ENCODE measurements at places on chromosomes 12 and 14. TPM values are rescaled to one million over a fixed set of nuclear protein-coding genes. Genes with fewer than 3 reads are reported as not detected.

The TMCC3 gene
- total RNA-seq, result 8.2 TPM

DNA sequence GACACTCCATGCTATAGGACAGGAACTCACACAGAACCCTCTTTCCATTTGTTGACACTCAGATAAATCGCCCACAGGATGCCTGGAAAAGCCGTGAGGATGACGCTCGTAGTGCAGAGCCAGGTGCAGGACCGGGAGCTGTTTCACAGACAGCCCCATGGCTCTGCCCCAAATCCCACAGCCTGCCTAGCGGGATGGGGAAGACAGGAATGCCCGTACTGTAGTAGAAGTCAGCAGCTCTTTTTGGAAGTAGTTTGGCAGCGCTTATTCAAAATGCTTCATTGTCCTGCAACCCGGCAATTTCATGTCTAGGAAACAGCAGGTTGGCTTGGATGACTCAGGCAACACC is 41.6 kb downstream of the JAG2 start:
- no peak for DNase-seq

GRCh38 chr14:49972823-49973222 is 79.9 kb downstream of the ARF6 start:
- DNase-seq, result no peak

The ESRRB gene
- 8.2 TPM for total RNA-seq

GRCh38 chr12:82184844-82185243 is 173.3 kb downstream of the CCDC59 start:
- DNase-seq, result no peak

The SLC38A4 gene
- 0.49 TPM for total RNA-seq

DNA sequence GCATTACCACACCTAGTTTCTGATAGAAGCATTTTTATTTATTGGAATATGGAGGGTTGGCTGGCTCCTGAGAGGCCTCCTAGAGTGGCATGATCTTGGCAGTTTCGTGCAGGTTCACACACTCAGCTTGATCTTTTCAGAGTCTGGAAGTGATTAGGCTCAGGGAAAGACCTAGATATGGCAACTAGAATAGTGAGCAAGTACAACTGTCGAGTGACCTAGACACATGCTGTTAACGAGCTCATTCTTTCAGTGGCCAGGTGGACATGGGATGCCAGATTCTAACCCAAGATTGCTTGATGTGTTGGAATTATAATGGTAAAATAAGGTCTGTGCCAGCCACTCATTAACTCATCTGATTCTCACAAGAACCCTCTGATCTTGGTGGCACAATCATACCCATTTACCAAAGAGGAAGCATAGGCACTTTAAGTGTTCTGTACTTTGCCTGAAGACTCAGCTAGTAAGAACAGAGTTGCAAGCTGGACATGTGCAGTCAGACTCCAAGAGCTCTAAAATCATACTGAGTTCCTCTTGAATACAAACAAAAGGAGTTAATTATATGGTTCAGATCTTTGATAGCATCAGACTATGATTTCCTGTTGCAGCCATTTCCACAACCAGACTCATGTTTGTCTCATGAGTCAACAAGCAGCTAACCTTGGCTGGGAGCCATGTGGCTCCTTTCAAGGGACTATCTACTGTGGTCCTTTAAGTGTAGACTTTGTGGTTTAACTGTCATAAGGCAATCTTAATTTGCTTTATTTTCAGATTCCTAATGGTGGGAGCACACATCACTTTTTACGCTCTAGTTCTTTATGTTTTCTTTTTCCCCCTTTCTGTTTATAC is 144.2 kb downstream of the PLEKHA5 start:
- peak; percentile 83 for DNase-seq
